ENCODE measurements at places on chromosomes 11 and 22.

DNA sequence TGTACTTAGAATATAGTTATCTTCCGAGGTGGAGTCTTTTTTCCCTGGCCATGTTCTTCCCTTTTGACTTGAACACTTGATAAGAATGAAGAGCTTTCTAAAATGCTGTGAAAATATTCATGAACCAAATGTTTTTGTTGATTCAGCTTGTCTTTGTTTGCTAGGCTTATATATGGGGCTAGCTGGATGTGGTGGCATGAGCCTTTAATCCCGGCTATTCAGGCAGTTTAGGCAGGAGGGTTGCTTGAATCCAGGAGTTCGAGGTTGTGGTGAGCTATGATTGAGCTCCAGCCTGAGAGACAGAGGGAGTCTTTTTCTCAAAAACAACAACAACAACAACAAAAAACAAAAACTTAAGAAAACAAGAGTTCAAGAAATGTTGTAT is 23.1 kb downstream of the CBL start:
- no peak for DNase-seq

DNA sequence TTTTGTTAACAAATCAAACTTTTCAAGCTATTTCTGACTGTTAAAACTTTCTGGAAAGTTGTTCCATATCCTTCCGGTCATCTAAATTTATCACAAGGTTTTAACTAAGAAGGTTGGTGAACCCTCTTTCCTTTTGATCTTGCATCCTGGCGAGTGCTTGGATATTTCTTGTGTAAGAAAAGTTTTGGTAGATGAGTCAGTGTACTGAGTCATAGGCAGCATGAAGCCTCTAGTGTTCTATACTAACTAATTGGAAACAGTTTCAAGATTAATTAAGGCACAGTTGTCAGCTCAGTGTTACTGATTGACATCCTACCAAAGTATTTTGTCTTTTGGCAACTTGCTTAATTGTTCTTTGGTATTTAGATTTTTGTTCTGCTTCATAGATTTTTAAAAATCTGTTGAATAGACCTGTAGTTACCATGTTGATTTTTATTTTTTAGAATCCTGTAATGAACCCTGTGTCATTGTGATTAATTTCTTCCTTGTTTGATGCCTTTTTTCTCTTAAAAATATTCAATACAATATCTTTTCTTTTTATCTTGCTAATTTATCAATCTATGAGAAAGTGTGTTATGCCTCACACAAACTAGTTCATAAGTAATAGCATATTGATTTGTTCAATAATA is 38.0 kb downstream of the METTL15 start:
- no peak for DNase-seq

- no peak for DNase-seq
Measured at GRCh38 chr11:128171506-128171905, 415.9 kb downstream of the ETS1 start.

DNA sequence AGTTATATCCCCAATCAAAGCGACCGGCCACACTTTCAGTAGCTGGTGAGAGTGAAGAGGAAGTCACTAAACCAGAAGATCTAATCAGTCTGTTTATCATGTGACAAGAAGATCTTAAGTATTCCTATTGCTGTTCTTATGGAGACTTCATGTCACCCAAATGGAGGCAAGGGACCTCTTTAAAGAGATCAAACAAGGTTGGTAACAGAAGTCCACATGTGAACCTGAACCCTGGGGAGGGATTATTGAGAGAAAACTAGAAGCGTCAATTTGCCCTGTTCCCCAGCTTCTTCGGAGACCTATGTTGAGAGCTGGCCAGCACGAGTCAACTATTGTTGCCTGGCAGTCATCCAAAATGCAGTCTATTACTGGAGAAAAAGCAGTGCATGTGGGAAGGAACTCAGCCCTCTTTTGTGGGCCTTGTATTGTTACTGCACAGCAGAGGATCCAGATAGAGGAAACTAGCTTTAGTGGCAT is 76.9 kb upstream of the CTSC start:
- DNase-seq, result no peak

DNA sequence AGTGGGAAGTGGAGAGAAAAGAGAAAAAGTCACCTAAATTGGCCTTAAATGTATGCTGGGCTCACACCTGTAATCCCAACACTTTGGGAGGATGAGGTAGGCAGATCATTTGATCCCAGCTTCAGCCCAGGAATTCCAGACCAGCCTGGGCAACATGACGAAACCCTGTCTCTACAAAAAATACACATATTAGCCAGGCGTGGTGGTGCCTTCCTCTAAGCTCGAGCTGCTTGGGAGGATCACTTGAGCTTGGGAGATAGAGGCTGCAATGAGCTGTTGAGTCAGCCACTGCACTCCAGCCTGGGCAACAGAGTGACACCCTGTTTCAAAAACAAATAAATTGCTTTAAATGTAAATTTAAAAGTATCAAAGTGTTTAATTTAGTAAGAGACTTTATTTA is 3.9 kb downstream of the CBL start:
- DNase-seq, result peak; percentile 21

GRCh38 chr11:34773826-34774225 is 142.4 kb downstream of the APIP start:
- DNase-seq, result no peak

GRCh38 chr11:90845126-90845525 is 622.3 kb upstream of the CHORDC1 start:
- DNase-seq, result no peak
